GM23338 (cell line): ENCODE measurements at places on chromosomes 5 and 9. TPM values are rescaled to one million over a fixed set of nuclear protein-coding genes. Genes with fewer than 3 reads are reported as not detected.
A peak's percentile ranks its signal among the peaks of the same experiment; 100 is the strongest.

GRCh38 chr5:2000591-2000990 is 117.9 kb upstream of the IRX4 start:
- no peaks in the 10 kb centered on the region for H3K27me3 ChIP-seq
- no peaks in the 10 kb centered on the region for H3K4me1 ChIP-seq
- no peak for DNase-seq
- H3K27ac ChIP-seq = no peak overlapping the region

DNA sequence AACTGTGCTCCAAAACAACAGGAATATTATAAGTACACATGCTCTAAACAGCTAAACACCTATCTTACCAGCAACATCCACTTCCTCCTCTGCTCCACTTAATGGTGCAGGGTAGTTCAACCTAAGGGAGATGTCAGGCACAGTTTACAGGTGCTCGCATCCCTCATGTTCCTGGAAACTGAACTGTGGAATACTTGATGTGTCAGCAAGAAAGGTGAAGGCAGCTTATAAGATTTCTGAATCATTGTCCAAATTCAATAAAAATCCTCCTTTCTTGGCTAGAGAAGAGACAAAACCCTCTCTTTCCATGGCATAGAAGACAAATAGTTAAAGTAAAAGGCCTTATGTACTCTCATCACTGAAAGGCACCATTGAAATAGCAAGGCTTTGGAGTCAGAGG is 272.2 kb downstream of the FBXL7 start:
- no peaks in the 10 kb centered on the region for H3K36me3 ChIP-seq
- H3K4me3 ChIP-seq = no peak overlapping the region
- no peak for DNase-seq
- no peaks in the 10 kb centered on the region for H3K27me3 ChIP-seq
- no peak overlapping the region for H3K27ac ChIP-seq

DNA sequence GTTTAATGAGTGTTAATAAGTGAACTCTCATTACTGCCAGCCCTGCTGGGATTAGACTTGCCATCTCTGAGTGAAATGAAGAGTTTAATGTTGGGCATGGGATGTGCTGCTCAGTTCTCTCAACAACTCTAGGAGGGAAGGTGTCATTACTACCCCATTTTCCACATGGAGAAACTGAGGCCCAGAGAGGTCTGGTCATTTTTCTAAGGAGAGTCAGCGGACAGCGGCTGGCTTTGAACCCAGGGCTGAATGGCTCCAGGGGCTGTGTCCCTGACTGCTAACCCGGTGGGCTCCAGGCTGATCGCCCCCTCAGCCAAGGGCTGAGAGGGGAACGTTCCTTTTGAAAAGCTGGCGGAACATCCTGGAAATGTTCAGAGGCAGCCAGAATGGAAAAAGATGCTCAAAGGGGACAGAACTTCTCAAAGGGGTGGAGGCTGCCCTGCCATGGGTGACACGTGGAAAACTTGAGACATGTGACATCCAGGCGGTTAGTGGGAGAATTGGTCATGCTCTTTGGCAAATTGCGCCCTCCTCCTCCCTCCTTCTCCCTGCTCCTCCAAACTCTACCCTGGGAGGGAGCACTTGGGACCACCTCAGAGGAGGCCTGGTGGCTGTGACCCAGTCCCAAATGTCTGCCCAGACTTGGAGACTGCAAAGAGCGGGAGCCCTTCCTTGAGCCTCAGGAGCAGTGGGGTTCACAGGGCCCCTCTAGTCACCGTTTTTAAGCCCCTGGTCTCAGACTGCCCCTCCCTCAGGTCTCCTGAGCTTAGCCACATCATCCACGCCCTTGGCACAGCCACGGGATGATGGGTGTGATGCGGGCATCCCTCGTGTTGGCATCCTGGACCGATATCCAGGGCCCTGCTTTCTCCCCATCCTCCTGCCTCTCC is 28.7 kb downstream of the DNM1 start:
- H3K36me3 ChIP-seq = no peaks in the 10 kb centered on the region
- no peak overlapping the region for H3K27ac ChIP-seq
- DNase-seq = no peak
- no peaks in the 10 kb centered on the region for H3K27me3 ChIP-seq

GRCh38 chr5:1384521-1384920 is 39.6 kb upstream of the CLPTM1L start:
- no peak overlapping the region for H3K4me3 ChIP-seq
- no peak overlapping the region for H3K27ac ChIP-seq
- no peak for DNase-seq

DNA sequence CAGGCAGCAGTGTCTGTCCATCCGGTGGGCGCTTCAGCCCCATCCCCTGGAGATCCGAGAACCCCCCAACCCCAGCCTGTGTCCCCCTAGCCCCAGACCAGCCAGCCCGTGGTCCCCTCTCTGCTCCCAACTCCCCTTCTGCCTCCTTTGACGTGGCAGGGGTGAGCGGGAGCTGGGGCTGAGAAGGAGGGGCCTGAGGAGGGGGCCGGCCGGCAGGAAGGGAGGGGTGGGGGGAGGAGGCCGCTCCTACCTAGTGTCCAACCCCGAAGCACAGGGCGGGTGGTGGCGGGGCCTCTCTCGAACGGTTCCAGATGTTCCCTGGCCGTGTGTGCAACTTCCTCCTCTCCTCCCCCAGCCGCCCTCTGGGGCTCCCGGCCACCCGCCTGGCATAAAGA is 31.0 kb downstream of the GOLGA2 start:
- peaks cover 19% of the 10 kb centered on the region for H3K4me1 ChIP-seq
- no peaks in the 10 kb centered on the region for H3K27me3 ChIP-seq
- no peak overlapping the region for H3K27ac ChIP-seq
- peak overlapping the region; percentile 38; the same call in 1 of the 2 replicates for H3K4me3 ChIP-seq

The ZNF879 gene
- total RNA-seq = 3.5 and 5.6 TPM in 2 replicates
